ENCODE measurements at places on chromosomes 13 and 19.

- DNase-seq: no peak
Observed at GRCh38 chr19:30608471-30608870, 236.3 kb downstream of the ZNF536 start.

DNA sequence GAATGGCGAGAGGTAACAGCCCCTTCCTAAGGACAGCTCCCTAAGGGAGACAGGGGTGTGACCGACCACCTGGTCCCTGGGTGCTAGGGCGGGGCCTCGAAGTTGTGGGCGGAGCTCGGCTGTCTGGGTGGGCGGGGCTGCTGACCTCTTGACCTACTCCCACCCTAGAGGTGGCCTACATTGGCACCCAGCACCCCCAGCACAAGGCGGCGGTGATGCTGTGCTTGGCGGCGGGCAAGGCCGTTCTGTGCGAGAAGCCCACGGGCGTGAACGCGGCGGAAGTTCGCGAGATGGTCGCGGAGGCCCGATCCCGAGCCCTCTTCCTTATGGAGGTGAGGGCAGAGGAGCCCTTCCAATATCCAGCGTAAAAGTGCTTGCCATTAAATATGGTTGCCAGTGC is 2.4 kb downstream of the DHDH start:
- DNase-seq: no peak

GRCh38 chr13:63909726-63910375 is 2494.2 kb upstream of the PCDH20 start:
- no peak for DNase-seq

GRCh38 chr13:95779522-95779921 is 102.6 kb downstream of the DNAJC3 start:
- no peak for DNase-seq

GRCh38 chr19:17235971-17236777 is 9.5 kb downstream of the NR2F6 start:
- DNase-seq: no peak

DNA sequence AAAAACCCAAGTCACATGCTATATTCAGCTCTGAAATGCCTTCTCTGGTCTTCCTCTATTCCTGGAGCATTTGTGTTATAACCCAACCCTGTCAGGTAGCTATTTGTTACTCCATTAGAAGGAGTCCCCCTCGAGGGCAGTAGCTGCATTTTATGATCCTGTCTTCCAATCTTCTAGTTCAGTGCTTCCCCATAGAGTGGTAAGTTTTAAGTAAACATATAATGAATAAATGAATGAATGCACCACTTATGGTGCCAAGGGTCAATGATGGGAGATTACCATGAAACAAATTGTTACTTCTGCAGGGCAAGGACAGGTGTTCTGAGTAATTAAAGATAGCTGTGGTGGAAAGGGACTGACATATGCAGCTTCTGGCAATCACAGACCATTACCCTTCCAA is 4.0 kb downstream of the RASL11A start:
- DNase-seq: no peak

DNA sequence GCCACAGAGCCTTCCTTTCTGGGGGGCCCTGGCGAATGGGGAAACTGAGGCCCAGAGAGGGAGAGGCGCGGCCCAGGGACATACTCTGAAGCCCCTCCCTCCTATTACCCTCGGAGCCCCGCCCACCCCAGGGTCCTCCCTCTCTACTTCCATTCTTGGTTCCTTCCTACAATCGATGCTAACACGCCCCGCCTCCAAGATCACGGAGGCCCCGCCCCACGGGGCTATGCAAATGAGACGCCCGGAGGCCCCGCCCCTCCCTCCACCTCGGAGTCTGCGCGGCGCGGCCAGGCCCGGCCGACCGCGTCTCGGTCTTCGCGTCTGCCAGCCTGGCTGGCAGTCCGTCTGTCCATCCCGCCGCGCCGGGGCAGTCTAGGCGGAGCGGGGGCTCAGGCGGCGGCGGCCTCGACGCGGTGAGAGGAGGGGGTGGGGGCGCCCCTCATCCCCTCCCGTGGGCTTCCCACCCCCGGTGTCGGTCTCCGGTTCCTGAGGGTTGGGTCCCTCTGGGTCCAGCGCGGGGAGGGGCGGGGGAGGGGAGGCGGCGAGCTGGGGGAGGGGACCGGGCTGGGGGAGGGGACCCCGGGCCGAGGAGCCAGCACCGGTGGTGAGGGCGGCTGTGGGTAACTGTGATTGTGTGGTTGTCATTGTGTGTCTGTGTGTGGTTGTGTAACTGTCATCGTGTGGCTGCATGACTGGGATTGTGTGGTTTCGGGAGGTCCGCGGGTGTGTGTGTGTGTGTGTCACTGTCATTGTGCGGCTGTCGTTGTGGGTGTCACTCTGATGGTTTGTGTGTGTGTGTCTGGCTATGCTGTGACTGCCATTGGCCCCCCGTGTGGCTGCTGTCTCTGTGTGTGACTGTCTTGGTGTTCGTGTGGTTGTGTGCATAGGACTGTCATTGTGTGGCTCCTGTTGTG is at the start of gene PLPPR2:
PLPPR2 (plus strand) TSS at position 273 of the 914 bp plus-strand sequence. CDS start 2,242 bp downstream, outside the sequence.
- peak; percentile 86 for DNase-seq

GRCh38 chr13:40657307-40657706 is 9.1 kb downstream of the FOXO1 start:
- no peak for DNase-seq

DNA sequence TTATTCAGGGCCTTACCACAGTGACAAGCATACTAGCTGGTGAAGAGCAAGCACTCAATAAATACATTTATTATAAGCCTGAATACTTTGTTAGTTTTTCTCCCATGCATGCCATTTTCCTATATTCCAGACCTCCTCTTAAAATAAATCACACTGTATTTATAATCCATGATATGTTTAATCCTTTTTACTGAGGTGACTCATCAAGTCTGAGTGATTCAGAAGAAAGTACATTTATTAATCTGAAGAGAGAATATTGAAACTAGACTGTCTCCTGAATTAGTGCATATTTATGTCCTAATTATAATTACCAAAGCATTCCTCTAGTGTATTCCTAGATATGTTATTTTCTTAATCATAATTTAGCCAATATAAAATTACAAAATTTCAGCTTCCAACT is 323.3 kb downstream of the NALCN start:
- no peak for DNase-seq
